GM23248 (cell line): ENCODE measurements at places on chromosomes 12 and 14. TPM values are rescaled to one million over a fixed set of nuclear protein-coding genes. Genes with fewer than 3 reads are reported as not detected.

Gene BIN2
- not detected in 2 replicates for total RNA-seq

GRCh38 chr14:73796893-73797542, 54.6 kb upstream of the PTGR2 start:
- peak; percentile 41 for DNase-seq

Gene TAS2R10
- total RNA-seq, result not detected in 2 replicates

DNA sequence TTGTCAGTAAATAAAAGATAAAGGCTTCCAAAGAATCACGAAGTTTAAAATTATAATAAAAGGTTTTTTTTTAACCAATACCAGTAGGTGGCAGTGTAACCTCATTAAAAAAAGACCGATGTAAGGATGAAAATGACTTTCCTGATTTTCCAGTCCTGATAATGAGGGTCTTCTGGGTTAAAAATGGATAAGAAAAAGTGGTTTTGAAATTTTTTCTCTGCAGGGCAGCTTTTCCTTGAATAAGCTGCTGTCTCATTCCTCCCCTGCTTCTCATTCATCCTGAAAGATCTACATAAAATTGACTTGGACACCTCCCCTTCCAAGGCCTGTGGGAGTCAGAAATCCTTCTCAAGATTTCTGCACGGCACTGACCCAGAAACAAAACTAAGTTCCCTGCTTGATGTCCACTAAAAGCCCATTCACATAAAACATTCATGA, 58.9 kb upstream of the FBXO33 start:
- DNase-seq, result peak; percentile 55
